ENCODE measurements at places on chromosomes 16 and 17.

- peak; percentile 87 for DNase-seq
Measured at GRCh38 chr17:73639932-73640331, 4.3 kb downstream of the SDK2 start.

DNA sequence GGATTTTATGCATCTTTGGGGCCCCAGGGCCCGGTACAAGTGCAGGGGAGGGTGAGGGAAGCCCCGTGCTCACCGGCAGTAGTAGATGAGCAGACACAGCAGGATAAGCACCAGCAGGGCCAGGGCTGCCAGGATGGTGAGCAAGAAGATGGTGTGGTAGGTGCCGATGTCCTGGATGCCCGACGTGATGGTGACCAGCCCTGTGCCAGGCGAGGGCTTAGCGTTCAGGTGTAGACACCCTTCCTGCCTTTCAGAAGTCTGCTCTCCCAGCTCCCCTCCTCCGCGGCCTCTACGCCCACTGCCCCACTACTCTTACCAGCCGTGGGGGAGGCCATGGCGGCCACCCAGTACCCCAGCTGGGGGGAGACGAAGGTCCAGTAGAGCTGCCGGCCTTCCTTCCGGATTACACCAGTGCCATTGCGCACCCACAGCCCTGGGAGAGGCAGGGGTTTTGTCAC, 8.0 kb downstream of the FAM171A2 start:
- no peak for DNase-seq

- no peak for DNase-seq
Measured at GRCh38 chr16:69840975-69841374, 78.8 kb downstream of the WWP2 start.

DNA sequence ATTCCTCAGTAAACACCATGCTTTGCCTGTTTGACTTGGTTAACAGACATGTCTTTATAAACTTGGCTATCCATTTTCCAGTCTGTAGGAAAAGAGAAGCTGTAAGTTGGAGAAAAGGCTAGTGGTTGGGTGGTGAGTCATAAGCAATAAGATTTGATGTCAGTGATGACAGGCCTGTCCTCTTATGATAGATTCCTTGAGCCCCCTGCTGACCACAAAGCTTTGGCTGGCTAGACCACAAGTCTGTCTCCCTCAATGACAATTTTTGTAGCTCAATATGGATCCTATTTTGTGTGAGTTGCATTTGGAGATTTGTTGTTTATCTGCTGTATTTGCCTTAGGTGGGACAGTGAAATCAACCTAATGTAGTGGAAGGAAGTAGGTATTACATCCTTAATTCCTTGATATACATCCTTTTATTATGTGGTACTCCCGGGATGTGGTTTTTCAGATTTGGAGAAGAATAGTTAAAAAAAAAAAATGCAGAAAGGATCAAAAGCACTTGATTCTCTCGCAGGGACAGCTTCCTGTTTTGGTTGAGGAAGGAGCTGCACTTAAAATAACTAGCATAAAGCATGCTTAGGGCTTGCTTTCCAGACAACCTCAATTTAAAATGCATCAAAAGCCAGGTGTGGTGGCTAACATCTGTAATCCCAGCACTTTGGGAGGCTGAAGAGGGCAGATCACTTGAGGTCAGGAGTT, 67.4 kb downstream of the SIAH1 start:
- DNase-seq: no peak

DNA sequence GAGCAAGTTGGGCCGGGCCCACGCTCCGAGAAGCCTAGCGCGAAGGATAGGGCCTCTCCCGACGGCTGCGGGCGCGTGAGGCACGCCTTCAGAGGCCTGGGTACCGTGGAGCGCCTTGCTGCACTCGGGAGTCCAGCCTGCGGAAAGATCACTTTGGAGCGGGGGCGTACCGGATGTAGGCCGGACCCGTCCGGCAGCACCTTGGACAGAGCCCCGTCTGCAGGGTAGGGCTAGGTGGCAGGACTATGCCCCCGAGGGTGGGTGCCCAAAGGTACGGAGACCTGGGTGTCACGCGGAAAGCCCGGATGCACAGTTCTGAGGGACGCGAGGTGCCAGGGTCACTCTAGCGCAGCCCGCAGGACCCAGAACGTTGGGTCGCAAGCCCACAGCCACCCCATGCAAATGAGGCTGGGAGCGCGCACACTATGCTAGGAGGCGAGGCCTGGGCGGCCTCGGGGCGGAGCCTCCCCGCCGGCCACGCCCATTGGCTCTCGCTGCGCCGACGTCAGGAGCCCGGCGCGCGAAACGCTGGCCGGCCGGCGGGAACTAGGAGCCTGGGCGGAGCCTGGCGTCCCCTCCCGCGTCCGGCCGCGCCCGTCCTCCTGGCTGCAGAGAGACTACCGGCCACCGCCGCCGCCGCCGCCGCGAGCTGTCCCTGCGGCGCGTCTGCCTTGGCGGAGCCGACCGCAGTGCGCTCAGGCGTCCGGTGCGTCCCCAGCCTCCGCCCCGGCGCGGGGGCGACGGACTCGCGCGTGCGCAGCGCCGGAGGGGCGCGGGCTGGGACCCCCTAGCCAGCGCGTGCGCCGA, at the start of gene PAQR4:
TSS of gene PAQR4 (plus strand) at position 611 of the 807 bp plus-strand sequence. CDS start 327 bp downstream, outside the sequence.
- peak; percentile 82 for DNase-seq
